Gastroesophageal sphincter (tissue), 4 donors: ENCODE measurements at places on chromosomes 6 and 20. TPM values are rescaled to one million over a fixed set of nuclear protein-coding genes. Genes with fewer than 3 reads are reported as not detected.
A peak's percentile ranks its signal among the peaks of the same experiment; 100 is the strongest.

DNA sequence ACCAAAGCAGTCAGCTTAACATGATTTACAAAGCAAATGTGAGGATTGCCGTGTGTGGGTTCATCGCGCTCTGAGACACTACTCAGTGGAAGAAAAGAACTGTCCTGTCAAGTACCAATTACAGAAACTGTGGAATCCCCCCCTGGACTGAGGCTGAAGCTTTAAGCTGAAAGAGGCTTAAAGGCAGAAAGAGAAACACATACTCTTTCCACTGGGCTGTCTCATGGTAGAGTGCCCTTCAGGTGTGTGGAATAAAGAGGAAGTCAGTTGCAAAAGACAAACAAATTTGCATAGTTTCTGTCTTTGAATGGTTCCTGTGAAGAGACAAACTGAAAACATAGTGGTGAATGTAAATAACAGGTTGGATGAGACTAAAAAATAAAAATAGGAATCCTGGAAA is 560.4 kb upstream of the SYNCRIP start:
- no peak for ATAC-seq

GRCh38 chr6:47206626-47207025 is 103.1 kb downstream of the TNFRSF21 start:
- no peak for ATAC-seq

- no peak for ATAC-seq
Measured at GRCh38 chr6:26029857-26030653, 57.2 kb upstream of the HFE start.

DNA sequence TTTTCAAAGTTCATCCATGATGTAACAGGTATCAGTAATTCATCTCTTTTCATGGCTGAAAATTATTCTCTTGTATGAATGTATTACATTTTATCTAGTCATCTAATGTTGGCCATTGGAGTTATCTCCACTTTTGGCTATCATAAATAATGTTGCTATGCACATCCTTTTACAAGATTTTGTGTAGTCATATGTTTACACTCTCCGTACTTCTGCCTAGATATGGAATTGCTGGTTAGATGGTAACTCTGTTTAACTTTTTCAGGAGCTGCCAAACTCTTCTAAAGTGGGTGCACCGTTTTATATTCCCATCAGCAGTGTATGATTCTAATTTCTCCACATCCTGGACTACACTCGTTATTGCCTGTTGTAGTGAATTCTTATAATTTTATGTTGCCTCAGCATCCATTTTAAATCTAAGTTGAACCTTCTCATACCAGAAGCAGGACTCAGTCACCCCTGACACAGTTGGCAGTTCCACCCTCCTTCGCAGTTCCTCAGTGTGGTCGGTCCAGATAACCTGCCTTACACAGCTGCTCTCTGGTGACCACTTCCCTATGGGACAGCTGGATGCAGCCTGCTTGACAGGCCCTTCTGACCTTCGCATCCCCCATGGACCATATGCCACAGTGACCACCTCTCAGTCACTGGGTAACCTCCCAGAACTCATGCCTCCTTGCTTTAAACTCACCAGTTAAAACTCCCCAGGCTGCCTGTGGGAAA is 33.9 kb downstream of the KIZ start:
- ATAC-seq, result no peak

GRCh38 chr20:288956-289692 is 1.4 kb downstream of the C20orf96 start:
- ATAC-seq, result no peak

DNA sequence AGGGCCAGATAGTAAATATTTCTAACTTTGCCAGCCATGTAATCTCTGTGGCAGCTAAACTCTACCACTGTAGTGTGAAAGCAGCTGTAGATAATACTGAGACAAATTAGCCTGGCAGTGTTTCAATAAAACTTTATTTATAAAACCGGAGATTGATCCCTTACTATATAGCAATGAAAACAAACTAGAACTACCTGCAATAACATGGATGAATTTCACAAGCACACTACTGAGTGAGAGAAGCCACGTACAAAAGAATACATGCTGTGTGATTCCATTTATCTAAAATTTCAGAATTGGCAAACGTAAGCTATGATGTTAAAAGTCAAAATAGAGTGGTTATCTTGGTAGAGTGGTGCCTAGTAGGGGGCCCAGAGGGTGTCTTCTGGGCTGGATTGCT is 198.7 kb upstream of the SGK1 start:
- ATAC-seq, result no peak

DNA sequence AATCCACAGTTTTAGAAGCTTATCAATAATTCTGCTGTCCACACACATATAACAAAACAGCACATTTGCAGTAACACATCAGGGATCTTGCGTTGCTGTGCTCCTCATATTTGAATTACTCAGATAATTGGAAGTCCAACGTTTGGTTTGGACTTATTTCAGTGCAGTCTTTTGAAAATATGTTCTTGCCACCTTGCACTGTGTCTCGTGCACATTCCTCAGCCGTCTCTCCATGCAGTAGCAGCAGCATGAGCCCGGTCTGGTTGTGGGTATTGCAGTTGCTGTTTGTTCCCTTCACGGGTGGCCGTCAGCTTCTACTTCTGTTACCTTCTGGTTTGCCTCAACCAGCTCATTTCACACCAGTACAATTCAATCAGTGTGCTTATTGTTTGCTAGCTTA is 215.5 kb downstream of the SLC24A3 start:
- ATAC-seq, result no peak

DNA sequence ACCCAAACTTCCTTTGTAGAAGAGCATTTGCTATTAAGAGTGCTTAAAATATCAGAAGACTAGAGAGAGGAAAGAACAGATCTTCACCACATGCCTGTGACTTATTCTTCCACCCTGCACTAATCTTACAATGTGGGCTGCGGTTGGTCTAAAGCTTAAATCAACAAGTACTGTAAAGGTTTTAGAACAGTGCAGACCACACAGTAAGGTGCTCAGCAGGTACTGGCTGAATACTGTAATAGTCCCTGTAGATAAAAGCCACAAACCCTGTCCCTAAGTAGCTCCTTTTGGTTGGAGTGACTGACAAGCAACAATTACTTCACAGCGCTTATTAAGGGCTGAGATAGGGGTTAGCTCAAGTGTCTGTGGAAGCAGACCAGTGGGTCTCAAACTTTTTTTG is 972 bp upstream of the PHF3 start:
- ATAC-seq, result no peak

DNA sequence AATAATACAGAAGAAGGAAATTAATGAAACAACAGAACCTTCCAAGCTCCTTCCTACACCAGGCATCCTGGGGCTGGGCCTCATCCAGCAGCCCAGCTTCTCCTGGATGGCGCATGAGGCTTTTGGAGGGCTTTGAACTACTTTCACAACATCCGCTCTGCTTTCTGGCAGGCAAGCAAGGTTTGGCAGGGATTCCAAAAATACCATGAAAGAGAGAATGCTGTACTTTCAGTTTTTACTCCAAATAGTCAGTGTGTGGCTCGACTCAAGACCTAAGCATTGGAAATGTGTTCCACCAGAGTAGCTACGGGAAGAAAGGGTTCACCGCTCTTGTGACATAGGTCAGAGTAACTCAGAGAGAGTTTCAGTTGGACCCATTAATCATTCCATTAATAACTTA is 125.4 kb downstream of the OPRM1 start:
- peak; percentile 84 for ATAC-seq

GRCh38 chr20:5592823-5593739 is 157.1 kb upstream of the SHLD1 start:
- ATAC-seq, result no peak

- ATAC-seq, result peak; percentile 79
Measured at GRCh38 chr20:50721881-50722281, 9.5 kb upstream of the PARD6B start.

- ATAC-seq, result no peak
Measured at GRCh38 chr6:103908898-103909297, 950.8 kb downstream of the HACE1 start.

DNA sequence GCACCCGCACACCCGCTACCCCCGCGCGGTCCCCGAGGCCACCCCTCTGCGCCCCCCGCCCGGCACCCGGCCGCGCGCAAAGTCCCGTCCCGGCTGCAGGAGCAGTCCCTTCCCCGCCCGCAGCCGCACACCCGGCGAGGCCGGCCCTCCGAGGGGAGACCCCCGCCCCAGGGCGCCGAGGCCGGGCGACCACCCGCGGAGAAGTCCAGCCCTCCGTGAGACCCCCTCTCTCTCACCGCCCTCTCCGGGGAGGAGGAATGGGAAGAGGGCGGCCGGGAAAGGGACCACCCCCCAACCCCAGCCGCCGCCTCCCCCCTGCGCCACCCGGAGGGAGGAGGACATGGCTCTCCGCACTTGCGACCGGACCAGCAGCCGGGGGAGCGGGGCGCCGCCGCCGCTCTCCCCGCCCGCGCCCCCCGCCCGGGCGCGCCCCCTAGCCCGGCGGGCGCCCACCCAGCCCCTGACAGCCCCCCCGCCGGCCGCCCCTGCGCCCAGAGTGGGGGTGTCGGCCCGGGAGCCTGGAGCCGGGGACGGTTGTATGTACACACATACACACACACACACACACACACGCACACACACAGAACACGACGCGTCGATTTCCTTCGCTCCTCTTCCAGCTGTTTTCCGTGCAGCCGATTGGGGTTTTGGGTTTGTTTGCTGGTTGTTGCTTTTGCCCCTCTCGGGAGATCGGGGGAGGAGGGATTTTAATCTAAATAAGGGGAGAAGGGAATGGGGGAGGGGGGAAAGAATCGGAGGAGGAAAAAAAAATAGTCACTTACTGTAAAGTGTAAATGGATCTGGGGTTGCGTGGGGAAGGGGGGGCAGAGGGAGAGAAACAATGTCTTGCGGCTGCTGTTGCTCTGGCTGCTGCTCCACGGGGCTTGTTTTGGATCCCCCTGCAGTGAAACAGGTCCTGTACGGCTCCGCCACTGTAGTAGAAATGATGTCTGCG is at the start of gene ATXN1:
Gene ATXN1 (minus strand): TSS at position 945 of the 955 bp plus-strand sequence.
- ATAC-seq, result no peak

DNA sequence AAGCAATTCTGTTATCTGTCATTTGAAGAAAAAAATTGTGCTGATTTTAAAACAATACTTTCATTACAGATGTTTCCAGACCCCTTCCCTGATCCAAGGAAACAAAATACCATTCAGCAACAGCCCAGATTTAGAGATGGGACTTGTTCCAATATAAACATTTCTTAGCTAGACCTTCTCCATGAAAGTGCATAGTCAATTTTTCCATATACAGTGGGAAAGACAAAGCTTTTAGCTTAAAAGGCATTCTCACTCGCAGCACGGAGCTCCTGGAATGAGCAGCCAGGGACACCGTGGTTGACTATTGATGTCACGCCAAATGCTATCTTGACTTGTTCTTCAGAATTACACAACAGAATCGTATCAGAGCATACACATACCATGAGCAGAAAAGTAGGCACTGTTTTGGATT is 21.5 kb downstream of the LAMA4 start:
- ATAC-seq, result peak; percentile 21

DNA sequence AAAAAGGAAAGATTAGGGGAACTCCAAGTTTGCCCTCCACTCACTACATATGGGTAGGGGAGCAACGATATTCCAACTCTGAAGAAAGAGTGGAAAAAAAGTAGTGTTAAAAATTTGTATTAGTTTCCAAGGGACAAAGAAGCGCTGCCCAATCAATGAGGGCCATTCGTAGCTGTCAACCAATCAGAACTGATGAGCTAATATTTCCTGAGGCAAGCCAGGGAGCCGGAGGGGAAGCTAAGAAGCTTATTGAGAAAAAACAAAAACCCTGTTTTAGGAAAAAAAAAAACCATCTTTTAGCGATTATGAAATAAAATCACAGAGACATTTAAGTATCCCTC is 59.5 kb downstream of the TRIM38 start:
- ATAC-seq, result peak; percentile 20

Gene RSPH4A
- 0.40 TPM for total RNA-seq

Gene MAFB
- total RNA-seq, result 17.0 TPM

Gene MYBL2
- total RNA-seq, result not detected

Gene OR2B3
- not detected for total RNA-seq

Gene KCNQ2
- 0.40 TPM for total RNA-seq

Gene FHL5
- 36.3 TPM for total RNA-seq

Gene LY6G5C
- total RNA-seq, result not detected

Gene SLC18B1
- 8.9 TPM for total RNA-seq

Gene SLC4A11
- 0.62 TPM for total RNA-seq

Gene RBM24
- total RNA-seq, result 26.7 TPM

Gene GRM1
- total RNA-seq, result not detected

Gene MBOAT1
- 3.9 TPM for total RNA-seq

Gene BTN1A1
- total RNA-seq, result not detected
